Neural progenitor cell (in vitro differentiated cells): ENCODE measurements at places on chromosomes 1 and 21. TPM values are rescaled to one million over a fixed set of nuclear protein-coding genes. Genes with fewer than 3 reads are reported as not detected.

The CAMK1G gene
- 3.6 and 4.3 TPM in 2 replicates for total RNA-seq

The CELA2B gene
- not detected in 2 replicates for total RNA-seq

The SH2D2A gene
- 1.2 TPM in 1 of 2 replicates, not detected in the other for total RNA-seq

The INSRR gene
- not detected in 2 replicates for total RNA-seq

The FALEC gene
- total RNA-seq: 0.96 TPM in 1 of 2 replicates, not detected in the other

The CHRM3 gene
- 2.4 and 4.5 TPM in 2 replicates for total RNA-seq

The AMPD1 gene
- total RNA-seq: not detected in 2 replicates

The RPTN gene
- not detected in 2 replicates for total RNA-seq
